ENCODE measurements at places on chromosomes 13 and 19.

DNA sequence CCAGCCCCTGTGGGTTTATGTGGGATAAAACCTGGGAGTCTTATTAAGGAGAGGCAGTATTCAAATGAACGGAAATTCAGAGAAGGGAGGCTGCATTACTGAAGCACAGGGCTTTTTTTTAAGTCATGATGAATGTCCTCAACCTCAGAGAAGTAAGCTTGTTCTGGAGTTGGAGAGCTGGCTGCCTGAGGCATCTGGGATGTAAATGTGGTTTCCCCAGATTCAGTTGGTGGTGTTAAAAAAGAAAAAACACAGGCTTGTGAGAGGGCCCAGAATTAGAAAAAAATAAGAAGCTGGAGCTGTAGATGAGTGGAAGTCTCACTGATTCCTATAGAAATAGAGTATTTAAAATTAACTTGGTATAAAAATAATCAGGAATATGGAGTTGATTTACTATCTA is 64.0 kb upstream of the GPR12 start:
- H3K27me3 ChIP-seq = no peaks in the 10 kb centered on the region
- no peak for DNase-seq
- H3K4me3 ChIP-seq = no peak overlapping the region
- H3K27ac ChIP-seq = no peak overlapping the region

DNA sequence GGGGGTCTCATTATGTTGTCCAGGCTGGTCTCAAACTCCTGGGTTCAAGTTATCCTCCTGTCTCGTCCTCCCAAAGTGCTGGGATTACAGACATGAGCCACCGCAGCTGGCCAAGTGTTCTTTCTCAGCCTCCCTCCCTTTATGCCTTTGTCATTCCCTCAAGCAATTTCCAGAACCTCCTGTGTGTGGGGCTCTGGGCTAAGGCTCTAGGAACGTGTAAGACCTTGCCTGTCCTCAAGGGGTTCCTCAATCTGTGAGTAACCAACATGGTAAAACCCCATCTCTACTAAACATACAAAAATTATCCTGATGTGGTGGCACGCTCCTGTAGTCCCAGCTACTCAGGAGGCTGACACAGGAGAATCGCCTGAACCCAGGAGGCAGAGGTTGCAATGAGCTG is 15.5 kb upstream of the SPACA4 start:
- H3K36me3 ChIP-seq = no peaks in the 10 kb centered on the region
- H3K4me3 ChIP-seq = no peak overlapping the region
- peaks cover 5% of the 10 kb centered on the region for H3K4me1 ChIP-seq
- no peaks in the 10 kb centered on the region for H3K27me3 ChIP-seq
- DNase-seq = no peak
- no peak overlapping the region for H3K27ac ChIP-seq

DNA sequence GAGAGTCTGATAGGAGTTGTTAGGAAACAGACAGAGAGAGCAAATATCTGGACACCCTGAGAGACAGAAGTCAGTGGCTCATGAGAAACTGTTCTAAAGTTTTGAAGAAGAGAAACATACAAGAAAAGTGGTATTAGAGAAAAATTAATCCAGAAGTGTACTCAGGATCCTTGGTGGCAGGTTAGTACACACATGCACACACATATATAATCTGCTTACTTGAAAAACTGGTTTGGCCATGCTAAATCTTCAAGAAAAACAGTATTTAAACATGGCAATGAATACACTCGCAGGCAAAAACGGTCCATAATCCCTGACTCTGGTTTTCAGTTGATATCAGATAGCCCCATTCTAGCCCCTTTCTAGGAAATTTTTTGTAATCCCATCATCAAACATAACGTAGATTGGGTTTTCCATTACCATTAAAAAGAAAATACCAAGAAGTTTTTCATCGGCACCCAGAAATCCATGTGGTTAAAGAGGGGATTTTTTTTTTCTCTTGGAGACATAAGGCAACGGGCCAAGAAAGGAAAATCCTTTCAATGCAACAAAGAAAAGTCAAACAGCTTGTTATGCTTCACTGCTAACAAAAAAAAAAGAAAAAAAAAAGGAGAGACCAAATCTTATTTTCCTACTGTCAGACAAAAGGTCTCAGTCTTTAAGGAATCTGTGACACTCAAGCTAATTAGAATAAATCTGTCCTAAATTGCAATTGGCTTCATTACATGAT is 178.0 kb upstream of the MIR17HG start:
- no peak overlapping the region for H3K4me3 ChIP-seq
- no peaks in the 10 kb centered on the region for H3K36me3 ChIP-seq
- no peak for DNase-seq
- peaks cover 13% of the 10 kb centered on the region for H3K27me3 ChIP-seq

DNA sequence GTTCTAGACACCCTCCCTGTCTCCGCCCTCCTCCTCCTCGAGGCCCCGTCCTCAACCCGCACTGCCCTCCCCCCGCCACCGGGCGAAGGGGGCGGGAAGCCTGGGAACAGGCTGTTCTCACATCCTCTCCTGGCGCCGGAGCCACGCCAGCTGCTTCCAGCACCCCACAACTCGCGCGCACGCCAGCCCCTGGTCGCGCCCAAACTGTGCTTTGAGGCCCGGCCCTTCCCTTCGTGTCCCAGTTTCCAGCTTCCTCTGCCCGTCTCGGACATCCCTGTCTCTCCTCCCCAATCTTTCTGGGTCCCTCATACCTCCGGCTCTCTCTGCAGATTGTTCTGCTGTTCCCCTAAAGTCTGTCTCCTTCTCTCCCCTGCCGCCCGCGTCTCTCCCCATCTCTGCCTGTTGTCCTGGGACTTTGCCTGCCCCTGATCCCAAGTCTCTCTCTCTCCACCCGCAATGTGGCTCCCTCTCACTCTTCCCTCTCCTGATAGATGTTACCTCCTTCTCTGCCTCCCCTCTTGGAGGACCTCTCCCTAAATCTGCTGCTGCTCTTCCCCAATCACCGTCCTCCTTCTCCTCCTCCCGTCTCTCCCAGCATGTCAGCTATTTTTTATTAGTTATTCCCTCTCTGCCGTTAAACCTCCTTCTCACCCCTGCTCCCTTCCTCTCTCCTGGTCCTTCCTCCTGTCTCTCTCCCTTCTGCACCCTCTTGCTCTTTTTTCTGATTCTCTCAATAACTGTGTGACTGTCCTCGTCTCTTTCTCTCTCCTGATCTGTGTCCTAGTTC is 14.2 kb downstream of the DPF1 start:
- peaks cover 55% of the 10 kb centered on the region for H3K27me3 ChIP-seq
- no peaks in the 10 kb centered on the region for H3K36me3 ChIP-seq
- peak overlapping the region; percentile 18 for H3K4me3 ChIP-seq
- no peaks in the 10 kb centered on the region for H3K4me1 ChIP-seq
- peak overlapping the region; percentile 44 for H3K27ac ChIP-seq

GRCh38 chr13:33326246-33326645 is 40.7 kb upstream of the STARD13 start:
- H3K36me3 ChIP-seq = no peaks in the 10 kb centered on the region
- H3K27me3 ChIP-seq = no peaks in the 10 kb centered on the region
- H3K27ac ChIP-seq = no peak overlapping the region

DNA sequence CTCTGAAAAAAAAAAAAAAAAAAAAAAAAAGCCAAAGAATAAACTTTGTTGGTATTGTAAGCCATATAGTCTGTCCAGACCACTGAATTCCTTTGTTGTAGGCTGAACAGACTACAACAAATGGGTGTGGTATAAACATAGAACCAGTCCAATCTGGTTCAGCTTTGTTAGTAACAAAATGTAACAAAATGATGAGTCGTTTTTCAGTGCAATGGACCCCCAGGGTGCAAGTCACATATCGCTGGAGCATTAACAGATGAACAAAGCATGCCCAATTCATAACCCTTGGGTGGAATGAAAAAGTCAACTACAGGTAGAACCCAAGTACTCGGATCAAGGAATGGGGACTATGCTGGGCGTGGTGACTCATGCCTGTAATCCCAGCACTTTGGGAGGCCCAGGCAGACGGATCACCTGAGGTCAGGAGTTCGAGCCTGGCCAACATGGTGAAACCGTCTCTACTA is 13.6 kb upstream of the FCHO1 start:
- H3K27ac ChIP-seq = no peak overlapping the region
- no peaks in the 10 kb centered on the region for H3K27me3 ChIP-seq
- H3K4me1 ChIP-seq = no peaks in the 10 kb centered on the region
- no peak for DNase-seq
- H3K36me3 ChIP-seq = peaks cover 26% of the 10 kb centered on the region
